Natural killer cell (primary cell): ENCODE measurements at places on chromosomes 16 and 17. TPM values are rescaled to one million over a fixed set of nuclear protein-coding genes. Genes with fewer than 3 reads are reported as not detected.

- H3K4me3 ChIP-seq, result no peak overlapping the region
- no peaks in the 10 kb centered on the region for H3K27me3 ChIP-seq
- no peaks in the 10 kb centered on the region for H3K36me3 ChIP-seq
- no peak overlapping the region for H3K27ac ChIP-seq
- DNase-seq, result no peak
These were observed 29.7 kb upstream of the PEMT start for GRCh38 chr17:17621254-17621653.

DNA sequence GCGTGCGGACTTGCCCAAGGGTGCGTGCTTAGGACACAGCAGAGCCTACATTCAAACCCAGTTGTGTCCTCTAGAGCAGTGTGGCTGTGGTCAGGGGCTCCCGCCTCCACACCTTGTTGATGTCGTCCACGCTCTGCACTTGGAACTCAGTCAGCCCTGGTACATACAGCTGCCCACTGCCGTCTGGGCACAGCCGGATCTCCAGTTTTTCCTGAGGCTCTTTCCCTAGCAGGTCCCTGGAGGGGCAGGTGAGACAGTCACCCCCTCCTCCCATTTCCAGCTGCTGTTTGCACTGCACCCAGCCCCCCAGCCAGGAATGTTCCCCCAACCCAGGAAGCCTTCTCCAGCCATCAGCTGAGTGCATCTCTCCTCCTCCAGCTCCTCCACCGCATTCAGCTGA lies 25.7 kb downstream of the KATNB1 start:
- peaks cover 26% of the 10 kb centered on the region for H3K4me1 ChIP-seq
- DNase-seq, result no peak
- H3K27me3 ChIP-seq, result no peaks in the 10 kb centered on the region
- no peak overlapping the region for H3K4me3 ChIP-seq

GRCh38 chr17:77303620-77304019 lies 162.9 kb downstream of the SEC14L1 start:
- no peaks in the 10 kb centered on the region for H3K27me3 ChIP-seq
- peaks cover 10% of the 10 kb centered on the region for H3K4me1 ChIP-seq
- no peaks in the 10 kb centered on the region for H3K36me3 ChIP-seq
- H3K27ac ChIP-seq, result no peak overlapping the region
- DNase-seq, result no peak

DNA sequence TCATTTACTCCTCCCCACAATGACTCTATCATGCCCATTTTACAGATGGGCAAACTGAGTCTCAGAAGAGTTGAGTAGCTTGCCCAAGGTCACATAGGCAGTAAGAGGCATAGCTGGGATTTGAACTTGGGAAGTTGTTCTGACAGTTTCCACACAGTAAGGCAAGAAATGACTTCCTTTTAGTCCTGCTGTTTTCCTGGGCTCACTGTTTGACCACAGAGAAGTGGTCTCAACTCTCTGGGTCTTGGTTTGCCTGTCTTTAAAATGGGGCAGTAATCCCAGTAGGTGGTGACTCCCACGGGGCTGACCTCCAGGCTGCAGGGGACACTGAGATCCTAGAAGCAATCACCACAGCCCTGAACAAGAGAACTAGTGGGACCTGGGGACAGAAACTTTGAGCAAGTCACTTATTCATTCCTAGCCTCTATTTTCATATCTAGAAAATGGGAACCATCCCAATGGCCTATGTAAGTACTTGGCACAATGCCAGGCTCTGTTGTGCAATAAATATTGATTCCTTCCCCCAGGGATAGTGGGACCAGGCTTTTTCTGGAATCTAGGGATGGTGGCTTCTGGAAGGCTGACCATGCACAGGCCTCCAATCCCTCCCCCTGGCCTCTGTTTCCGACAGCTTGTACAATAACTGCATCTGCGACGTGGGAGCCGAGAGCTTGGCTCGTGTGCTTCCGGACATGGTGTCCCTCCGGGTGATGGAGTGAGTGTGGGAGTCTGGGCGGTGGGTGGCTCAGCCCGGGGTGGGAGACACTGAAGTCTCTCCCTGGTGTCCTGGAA lies 20.5 kb downstream of the DEXI start:
- H3K27ac ChIP-seq, result no peak overlapping the region
- H3K4me3 ChIP-seq, result no peak overlapping the region
- H3K4me1 ChIP-seq, result peaks cover 8% of the 10 kb centered on the region
- peaks cover 32% of the 10 kb centered on the region for H3K36me3 ChIP-seq

GRCh38 chr17:18194804-18195203 lies 11.2 kb downstream of the ALKBH5 start:
- no peaks in the 10 kb centered on the region for H3K27me3 ChIP-seq
- no peak overlapping the region for H3K4me3 ChIP-seq
- no peak overlapping the region for H3K27ac ChIP-seq
- no peak for DNase-seq
- peaks cover 47% of the 10 kb centered on the region for H3K36me3 ChIP-seq

CD300H gene
- total RNA-seq, result not detected

TMEM92 gene
- not detected for total RNA-seq
